ENCODE measurements at places on chromosomes 7 and 10.

DNA sequence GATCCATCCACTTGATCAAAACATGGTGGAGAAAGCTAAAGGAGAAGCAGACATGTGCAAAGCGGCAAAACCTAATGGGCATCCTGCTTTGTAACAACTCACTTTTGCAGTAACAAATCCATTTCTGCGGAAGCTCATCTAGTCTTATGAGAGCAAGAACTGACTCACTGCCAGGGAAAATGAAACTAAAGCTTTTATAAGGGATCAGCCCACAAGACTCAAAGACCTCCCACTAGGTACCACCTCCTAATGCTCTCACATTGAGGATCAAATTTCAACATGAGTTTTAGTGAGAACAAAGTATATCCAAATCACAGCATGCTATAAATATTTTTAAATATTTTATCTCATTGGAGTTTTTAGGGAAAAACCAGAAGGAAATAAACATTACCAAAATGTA is 120.1 kb upstream of the GNAI1 start:
- no peak for DNase-seq

GRCh38 chr10:124652200-124652599 is 92.0 kb downstream of the FAM53B start:
- no peak for DNase-seq

DNA sequence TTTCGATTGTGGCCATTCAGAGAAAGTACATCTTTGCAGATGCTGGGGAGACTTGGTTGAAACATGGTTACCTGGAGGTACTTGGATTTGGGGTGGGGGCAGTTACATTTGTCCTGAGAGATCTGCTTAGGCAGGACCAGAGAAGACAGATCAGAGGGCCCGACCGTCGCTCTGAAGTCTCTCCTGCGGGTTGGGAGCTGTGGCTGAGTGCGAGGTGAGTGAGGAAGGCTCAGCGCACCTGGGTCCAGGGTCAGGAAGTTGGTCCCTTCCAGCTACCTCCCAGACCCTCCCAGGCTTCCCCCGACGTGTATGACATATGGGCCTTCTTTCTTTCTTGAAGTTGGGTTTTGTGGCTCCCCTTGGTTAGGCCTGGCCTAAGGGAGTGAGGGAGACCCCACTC is 56.3 kb downstream of the LHPP start:
- no peak for DNase-seq

- no peak for DNase-seq
Measured at GRCh38 chr7:129804111-129804889, 148.5 kb downstream of the UBE2H start.

- DNase-seq, result peak; percentile 56
Measured at GRCh38 chr10:125160856-125161706, 718 bp upstream of the CTBP2 start.

DNA sequence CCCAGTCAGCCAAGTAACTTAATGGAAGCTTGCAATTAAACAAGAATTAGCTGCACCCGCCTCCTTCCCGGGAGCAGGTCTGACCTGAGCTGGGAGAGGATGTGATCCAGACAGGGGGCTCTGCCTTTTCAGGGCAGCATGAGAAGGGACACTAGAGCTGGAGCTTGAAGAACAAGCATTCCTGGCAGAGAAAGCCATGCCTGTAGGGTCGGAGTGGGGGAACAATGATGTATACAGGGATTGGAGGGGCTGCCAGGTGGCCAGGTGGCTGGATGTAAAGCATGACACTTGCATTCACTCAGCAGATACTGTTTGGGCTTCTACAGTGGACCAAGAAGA is 112.5 kb downstream of the GRK5 start:
- DNase-seq, result no peak

DNA sequence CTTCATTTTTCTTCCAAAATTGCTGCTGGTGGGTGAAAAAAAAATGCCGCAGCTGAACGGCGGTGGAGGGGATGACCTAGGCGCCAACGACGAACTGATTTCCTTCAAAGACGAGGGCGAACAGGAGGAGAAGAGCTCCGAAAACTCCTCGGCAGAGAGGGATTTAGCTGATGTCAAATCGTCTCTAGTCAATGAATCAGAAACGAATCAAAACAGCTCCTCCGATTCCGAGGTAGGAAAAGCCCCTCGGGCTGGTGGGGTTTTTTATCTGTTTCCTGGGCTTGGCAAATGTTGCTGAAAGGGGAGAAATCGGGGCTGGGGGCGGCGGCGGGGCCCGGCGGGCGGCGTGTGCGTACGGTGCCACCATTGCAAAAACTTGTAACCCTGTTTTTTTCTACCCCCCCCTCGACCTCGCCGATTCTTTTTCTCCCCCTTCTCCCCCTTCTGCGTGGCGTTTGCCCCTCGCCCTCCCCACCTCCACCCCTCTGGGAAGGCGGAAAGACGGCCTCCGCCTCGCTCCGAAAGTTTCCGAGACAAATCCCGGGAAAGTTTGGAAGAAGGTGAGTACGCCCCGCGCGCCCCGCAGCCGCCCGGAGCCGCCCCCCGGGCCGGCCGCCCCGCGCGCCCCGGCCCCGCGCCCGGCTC is 789 bp downstream of the TCF7L2 start:
- no peak for DNase-seq

GRCh38 chr10:38605153-38605661 is 511.1 kb downstream of the ZNF37A start:
- no peak for DNase-seq

DNA sequence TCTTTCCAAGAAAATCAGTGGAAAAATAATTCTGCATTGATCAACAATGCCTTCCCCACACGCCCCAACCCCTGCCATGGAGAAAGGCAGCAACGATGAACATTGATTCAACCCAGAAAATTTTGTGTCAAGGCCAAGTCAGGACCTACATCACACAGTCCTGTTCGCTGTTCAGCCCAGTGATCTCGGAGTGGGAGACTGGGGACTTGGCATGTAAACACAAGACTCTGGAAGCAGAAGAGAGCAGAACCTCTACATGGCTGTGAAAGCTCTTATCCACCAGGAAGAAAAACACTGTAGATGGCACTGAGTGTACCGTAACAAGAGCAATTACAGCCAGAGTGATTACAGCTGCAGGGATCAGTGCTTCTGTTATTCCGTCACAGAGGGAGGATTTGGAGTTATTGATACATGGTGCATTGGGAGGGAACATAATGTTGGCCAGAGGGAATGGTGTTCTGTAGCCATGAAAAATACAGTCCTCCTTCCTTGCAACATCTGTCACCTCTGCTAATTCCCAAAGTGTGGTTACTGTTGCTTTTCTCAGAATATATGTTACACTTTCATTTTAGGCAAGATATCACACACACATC is 136.6 kb downstream of the IQUB start:
- DNase-seq, result no peak

- DNase-seq, result no peak
Measured at GRCh38 chr7:122412441-122412840, 107.9 kb upstream of the FEZF1 start.

GRCh38 chr7:96174812-96175211 is 147.1 kb downstream of the SLC25A13 start:
- DNase-seq, result no peak

DNA sequence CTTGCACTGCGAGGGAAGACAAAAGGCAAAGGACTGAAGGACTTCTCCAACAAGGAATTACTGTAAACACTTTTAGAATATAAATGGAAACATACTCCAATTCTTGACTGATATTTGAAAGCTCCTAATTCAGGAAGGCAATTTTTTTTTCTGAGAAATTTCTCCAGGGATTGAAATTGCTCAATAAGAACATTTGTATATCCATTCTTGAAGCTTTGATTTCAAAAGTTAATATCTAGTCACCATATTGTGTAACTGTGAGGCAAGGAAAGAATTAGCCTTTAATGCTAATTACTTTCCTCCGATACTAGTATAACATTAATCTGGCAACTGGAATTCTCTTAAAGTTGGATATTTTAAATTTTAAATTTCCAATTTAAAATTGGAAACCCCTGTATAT is 188.4 kb upstream of the COL1A2 start:
- no peak for DNase-seq

GRCh38 chr10:1418031-1418550 is 319.2 kb downstream of the ADARB2 start:
- DNase-seq, result no peak

DNA sequence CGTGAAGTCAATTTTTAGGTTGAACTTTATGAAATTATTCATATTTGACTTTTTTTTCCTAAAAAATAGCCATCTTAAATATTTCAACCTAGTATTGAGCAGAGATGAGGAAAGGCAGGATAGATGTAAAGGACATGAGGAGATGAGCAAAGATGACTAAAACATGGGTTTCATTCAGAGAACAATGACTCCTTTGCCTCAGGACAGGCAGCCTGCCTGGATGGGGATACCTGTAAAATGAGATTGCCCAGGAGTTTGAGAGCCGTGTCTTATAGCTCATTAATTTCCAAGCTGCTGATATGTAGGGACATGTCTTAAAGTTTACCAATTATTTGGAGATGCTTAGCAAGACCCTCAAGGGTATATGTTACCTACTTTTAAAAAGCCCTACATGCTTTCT is 243.8 kb upstream of the MDFIC start:
- DNase-seq, result no peak

GRCh38 chr7:28954946-28955345 is 3.2 kb downstream of the TRIL start:
- no peak for DNase-seq

DNA sequence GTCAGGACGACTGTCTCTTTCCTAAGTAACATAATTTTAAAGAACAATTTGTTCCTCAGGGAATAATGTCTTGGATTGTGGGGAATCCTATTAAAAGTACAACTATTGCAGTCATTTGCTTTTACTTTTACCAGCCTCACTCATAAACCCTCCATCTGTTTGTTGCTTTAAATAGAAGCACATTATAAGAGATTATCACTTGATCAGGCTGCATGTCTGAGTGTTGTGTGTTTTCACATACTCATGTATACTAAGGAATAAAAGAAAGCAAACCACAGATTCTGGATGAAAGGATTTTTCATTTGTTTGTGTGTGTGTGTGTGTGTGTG is 1077.8 kb downstream of the KCNMA1 start:
- DNase-seq, result no peak

DNA sequence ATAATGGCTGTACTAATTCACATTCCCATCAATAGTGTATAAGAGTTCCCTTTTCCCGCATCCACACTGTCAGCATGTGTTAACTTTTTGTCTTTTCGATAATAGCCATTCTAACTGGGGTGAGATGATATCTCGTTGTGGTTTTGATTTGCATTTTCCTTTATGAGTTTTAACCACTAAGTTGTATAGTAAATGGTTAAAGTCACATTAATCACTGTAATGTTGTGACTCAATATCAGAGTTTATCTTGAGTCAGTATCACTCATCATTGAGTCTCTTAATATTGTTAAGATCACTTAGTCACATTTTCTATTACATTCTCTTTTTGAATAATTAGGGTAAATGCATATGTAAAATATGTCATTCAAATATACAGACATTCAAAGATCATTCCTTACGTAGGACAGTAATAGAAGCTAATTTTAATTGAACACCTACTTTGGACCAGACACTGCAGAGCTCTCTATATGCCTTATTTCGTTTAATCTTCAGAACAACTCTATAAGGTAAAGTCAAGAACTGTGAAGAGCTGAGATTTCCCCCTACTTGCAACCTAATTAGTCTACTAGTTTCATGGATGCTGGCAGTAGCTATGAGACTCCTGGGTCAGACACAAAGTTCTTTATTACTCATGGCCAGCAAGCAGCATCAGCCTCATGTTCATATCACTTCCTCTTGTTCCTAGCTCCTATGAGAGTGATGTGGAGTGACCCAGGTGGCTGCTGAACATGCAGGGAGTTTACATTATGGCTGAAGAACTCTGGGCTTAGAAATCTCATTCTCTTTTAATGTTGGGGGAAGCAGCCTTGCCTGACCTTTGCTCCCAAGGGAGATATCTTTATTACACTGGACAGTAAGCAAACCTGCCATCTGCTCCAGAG is 30.5 kb downstream of the CREB5 start:
- no peak for DNase-seq

GRCh38 chr10:92047215-92047614 is 123.6 kb downstream of the BTAF1 start:
- DNase-seq, result no peak

DNA sequence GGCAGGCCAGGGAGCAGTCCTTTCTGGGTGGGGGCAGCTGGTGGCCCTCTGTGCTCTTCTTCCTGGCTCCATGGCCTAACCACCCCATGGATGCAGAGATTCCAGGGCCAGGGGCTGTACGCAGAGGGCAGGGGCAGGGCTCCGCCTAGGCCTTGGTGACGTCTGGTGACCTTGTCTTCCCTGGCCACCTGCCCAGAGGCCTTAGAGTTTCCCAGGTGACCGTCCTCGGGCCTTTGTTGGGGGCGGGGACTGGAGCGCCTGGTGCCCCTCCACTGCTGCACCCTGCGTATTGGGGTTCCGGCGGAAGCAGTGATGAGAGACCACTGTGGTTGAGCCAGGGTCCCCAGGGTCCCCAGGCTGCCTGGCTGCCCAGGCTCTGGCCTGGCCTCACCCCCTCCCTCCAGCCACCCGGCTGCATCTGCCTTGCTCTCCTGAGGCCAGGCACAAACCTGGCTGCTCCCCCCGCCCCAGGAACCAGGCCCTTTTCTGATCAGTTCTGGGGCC is 10.3 kb downstream of the PWWP2B start:
- DNase-seq, result no peak

GRCh38 chr7:29684787-29685650 is 121.3 kb upstream of the WIPF3 start:
- DNase-seq, result peak; percentile 45

- DNase-seq, result no peak
Measured at GRCh38 chr10:122130474-122131110, 140.5 kb upstream of the BTBD16 start.

GRCh38 chr7:21327422-21328409 is 100.2 kb upstream of the SP4 start:
- no peak for DNase-seq

GRCh38 chr7:108285778-108286177 is 155.6 kb upstream of the LAMB4 start:
- DNase-seq, result no peak

GRCh38 chr10:125788156-125789034 is 12.8 kb upstream of the MMP21 start:
- DNase-seq, result no peak

DNA sequence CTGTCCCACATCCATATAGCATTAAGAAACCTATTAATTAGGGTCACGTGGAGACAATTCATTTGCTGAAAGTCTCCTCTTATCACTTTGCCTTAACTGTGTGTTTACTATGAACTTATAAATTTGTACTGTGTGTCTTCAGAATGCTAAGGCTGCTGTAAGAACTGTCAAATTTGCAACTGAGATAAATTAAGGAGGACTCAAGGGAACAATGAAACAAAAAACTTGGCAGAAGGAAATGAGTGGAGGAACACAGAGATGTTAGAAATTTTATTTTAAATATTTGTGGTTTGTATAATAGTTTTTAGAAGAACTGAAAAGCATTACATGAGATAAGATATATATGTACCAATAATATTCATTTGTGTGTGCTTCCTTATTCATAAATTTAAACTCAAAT is 1005.3 kb upstream of the SORCS1 start:
- no peak for DNase-seq

Data from hematopoietic multipotent progenitor cell treated with erythropoietin and hydrocortisone succinate and interleukin-3 and kit ligand, for 17 days (in vitro differentiated cells).